ENCODE measurements at places on chromosomes 1 and 21. TPM values are rescaled to one million over a fixed set of nuclear protein-coding genes. Genes with fewer than 3 reads are reported as not detected.
A peak's percentile ranks its signal among the peaks of the same experiment; 100 is the strongest.

A3GALT2 gene
- 0.17 TPM for polyA plus RNA-seq

CDA gene
- 11.5 TPM for polyA plus RNA-seq

- peaks cover 5% of the 10 kb centered on the region for H3K4me1 ChIP-seq
- H3K4me3 ChIP-seq: no peak overlapping the region
- H3K27ac ChIP-seq: no peak overlapping the region
These were observed 16.5 kb downstream of the CACNA1E start for GRCh38 chr1:181499825-181500224.

GRCh38 chr1:20072771-20073170, 2.8 kb downstream of the PLA2G5 start:
- no peak overlapping the region for H3K4me3 ChIP-seq
- peak; percentile 27 for DNase-seq
- no peak overlapping the region for H3K27ac ChIP-seq
- H3K4me1 ChIP-seq: no peaks in the 10 kb centered on the region
- H3K27me3 ChIP-seq: no peaks in the 10 kb centered on the region

LCE2C gene
- not detected for polyA plus RNA-seq

SLC19A2 gene
- polyA plus RNA-seq: 10.4 TPM

- no peaks in the 10 kb centered on the region for H3K36me3 ChIP-seq
- no peak overlapping the region for H3K4me3 ChIP-seq
- H3K4me1 ChIP-seq: peaks cover 27% of the 10 kb centered on the region
- DNase-seq: no peak
These were observed 17.7 kb downstream of the ETNK2 start for GRCh38 chr1:204134103-204134502.

SYCP1 gene
- polyA plus RNA-seq: not detected

DNA sequence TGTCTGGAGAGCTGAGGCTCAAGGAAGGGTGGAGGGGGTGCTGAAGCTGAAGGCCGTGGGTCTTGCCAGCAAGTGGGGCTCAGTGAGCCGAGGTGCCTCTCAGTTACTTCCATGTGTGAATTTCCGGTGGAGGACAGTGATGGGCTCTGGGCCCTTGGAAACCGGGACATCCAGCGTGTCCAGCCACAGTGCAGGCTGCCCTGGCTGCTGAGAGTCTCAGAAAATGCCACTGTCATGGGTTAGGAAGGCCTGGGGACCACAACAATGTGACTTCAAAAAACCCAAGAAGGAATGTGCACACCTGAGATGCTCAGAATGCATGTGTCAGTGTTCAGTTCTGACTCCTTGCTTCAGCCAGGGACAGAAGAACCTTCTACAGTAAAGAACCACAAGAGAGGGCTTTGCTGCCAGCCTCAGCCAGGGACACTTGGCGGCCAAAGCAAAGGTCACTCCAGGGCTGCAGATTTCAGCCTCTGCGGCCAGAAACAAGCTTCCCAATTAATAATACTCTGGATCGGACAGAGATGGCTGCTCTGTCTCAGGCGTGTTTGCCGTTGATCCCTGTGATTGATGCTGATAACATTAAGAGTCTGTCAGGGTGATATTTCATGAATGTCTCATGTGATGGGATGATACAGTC, 12.6 kb upstream of the LAMTOR5 start:
- H3K36me3 ChIP-seq: no peaks in the 10 kb centered on the region
- no peak overlapping the region for H3K4me3 ChIP-seq
- DNase-seq: peak; percentile 42
- H3K27ac ChIP-seq: no peak overlapping the region
- H3K27me3 ChIP-seq: no peaks in the 10 kb centered on the region

DNA sequence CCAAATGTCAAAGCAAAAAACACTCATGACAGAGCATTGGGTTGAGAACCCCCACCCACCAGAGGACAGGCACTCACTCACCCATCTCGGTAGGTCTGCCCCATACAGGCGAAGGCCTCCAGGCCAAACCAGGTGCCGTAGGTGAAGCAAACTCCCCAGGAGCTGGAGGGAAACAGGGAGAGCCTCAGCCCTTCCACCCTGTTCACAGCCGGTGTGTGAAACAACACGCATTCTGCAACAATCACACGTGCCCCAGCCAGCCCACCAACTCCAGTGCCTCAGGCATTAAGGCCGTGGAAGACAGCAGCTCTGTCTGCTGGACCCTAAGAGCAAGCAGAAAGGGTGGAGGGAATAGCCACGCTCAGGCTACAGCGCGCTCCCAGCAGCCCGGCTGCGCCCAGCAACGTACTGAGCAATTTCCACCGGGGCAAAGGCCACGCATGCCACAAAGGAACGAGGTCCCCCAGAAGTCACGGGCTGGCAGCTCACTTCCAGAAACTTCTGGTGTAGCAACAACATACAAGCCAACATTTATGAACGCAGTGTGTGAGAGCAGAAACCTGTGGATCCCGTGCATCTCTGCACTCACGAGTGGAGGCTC, 11.4 kb upstream of the SPATC1L start:
- H3K27me3 ChIP-seq: no peaks in the 10 kb centered on the region
- no peak overlapping the region for H3K4me3 ChIP-seq
- no peak overlapping the region for H3K27ac ChIP-seq

DNA sequence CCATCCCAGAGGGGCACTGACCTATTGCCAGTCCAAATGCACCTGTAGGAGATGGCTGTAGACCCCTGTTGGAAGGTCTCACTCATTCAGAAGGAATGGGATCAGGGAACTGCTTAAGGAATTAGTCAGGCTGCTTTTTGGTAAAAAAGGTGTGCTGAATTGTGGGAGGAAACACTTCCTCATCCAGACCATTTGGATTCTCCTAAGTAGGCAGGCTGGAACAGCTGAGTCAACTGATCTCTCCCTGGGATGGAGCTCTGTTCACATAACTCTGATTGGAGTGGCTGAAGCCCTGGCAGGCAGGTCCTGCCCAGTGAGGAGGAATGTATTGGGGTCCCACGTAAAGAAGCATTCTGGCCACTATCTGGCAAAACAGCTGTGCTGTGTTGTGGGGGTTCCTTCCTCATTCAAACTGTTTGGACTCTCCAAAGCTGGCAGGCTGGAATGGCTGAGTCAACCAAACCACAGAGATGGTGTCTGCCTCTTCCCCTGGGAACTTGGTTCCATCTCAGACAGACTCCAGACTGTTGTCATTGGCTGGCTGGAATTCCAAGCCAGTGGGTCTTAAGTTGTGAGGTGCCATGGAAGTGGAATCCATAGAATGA, 70.7 kb upstream of the PDC start:
- H3K36me3 ChIP-seq: no peaks in the 10 kb centered on the region
- H3K27ac ChIP-seq: no peak overlapping the region
- DNase-seq: no peak
- H3K4me1 ChIP-seq: no peaks in the 10 kb centered on the region
- no peak overlapping the region for H3K4me3 ChIP-seq

DNA sequence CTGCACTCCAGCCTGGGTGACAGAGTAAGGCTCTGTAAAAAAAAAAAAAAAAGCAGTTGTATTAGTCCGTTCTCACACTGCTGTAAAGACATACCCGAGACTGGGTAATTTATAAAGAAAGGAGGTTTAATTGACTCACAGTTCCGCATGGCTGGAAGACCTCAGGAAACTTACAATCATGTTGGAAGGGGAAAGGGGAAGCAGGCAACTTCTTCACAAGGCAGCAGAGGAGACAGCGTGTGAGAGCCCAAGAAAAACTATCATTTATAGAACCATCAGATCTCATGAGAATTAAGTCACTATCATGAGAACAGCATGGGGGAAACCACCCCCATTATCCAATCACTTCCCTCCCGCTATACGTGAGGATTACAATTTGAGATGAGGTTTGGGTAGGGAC, 151.7 kb upstream of the NR5A2 start:
- H3K36me3 ChIP-seq: no peaks in the 10 kb centered on the region
- H3K27me3 ChIP-seq: no peaks in the 10 kb centered on the region
- no peak overlapping the region for H3K4me3 ChIP-seq
- DNase-seq: no peak

GRCh38 chr1:44603718-44604117, 70.6 kb downstream of the TMEM53 start:
- H3K36me3 ChIP-seq: no peaks in the 10 kb centered on the region
- H3K27ac ChIP-seq: no peak overlapping the region
- DNase-seq: no peak

VASH2 gene
- polyA plus RNA-seq: 0.33 TPM

GRCh38 chr1:96306809-96307560, 414.6 kb upstream of the PTBP2 start:
- DNase-seq: no peak
- peaks cover 6% of the 10 kb centered on the region for H3K4me1 ChIP-seq
- H3K27ac ChIP-seq: no peak overlapping the region
- no peak overlapping the region for H3K4me3 ChIP-seq
- no peaks in the 10 kb centered on the region for H3K27me3 ChIP-seq

DNA sequence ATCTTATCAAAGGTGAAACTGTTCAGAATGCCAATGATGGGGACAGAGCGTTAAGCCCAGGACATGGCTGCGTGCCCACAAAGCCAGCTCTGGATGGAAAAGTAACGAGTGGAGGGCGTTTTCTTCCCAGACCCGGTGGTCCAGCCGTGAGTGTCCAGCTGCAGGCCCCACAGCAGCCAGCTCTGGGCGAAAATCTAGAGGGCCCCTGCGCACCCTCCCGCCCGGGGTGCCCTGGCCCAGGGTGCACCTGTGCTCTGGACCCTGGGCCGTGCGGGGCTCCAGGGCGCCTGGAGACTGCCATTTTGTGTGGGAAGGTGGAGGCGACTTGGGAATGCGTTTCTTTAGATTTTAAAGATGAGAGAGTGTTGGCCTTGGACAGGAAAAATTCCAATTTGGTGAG, 58.8 kb downstream of the SKI start:
- DNase-seq: no peak
- H3K4me3 ChIP-seq: no peak overlapping the region
- no peaks in the 10 kb centered on the region for H3K27me3 ChIP-seq
- H3K4me1 ChIP-seq: peaks cover 11% of the 10 kb centered on the region
- no peak overlapping the region for H3K27ac ChIP-seq

DNA sequence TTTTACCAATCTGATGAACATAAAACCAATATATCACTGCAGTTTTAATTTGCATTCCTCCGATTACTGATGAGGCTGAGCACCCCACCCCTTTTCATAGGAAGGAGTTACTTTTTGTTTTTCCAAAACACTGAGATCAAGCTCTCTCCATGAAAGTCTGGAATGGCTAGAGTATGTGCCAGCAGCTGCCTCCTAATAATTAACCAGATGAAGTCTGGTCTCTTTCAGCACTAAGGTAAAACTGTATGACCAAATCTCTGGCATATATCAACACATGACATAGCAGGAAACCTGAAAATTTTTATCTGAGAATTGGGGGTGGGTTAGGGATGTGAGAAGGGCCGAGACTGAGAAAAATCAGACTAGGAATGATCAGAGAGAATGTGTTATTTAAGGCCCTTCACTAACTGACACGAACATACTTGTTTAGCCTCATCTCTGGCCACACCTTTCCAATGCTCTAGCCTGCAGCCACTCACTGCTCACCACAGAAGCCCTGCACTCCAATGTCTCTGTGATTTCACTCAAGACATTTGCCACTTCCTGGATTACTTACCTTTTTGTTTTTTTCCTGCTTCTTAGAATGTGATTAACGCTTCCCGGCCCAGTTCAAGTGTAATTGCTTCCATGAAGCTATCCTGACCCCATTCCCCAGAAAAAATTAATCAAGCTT, 34.7 kb downstream of the WASF2 start:
- peaks cover 51% of the 10 kb centered on the region for H3K4me1 ChIP-seq
- no peak overlapping the region for H3K4me3 ChIP-seq
- no peaks in the 10 kb centered on the region for H3K36me3 ChIP-seq

SPRR2A gene
- polyA plus RNA-seq: 0.98 TPM

DNA sequence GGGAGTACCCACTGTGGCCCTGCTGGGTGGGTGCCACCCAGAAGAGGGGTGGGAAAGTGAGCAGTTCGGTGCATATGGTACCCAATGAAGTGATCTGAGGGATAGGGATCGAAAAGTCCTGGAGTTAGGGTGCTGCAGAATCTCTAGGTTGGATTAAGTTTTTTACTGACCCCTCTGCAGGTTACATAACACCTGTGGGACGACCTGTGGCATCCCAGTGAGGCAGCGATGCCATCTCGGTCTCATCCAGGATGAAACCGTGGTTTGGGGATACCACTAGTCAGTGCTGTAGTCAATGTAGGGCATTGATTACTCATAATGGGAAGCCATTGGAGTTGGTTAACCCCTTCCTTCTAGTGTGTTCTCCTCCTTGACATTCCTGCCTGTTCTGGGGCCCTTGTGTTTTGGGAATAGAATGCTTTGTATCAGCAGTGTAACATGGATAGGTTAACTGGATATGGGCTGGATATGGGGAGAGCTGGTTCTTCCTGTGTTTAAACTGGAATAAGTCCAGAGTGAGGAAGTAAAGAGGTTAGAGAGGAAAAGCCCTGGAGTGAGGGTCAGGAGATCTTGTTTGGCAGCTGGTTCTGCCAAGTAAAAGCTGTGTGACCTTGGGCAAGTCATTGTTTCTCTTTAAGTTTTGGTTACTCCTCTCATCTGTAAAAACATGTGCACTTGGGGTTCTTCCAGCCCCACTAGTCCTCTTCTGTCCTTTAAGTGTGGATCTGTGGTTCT, 42.8 kb upstream of the ATF3 start:
- H3K4me3 ChIP-seq: no peak overlapping the region
- no peak overlapping the region for H3K27ac ChIP-seq
- H3K4me1 ChIP-seq: peaks cover 5% of the 10 kb centered on the region
- H3K27me3 ChIP-seq: no peaks in the 10 kb centered on the region
- DNase-seq: no peak

All from adrenal gland (tissue), 19 donors.